ENCODE measurements at places on chromosomes 2 and 18.

- DNase-seq = no peak
These were observed 21.6 kb upstream of the GYPC start for GRCh38 chr2:126634273-126634861.

DNA sequence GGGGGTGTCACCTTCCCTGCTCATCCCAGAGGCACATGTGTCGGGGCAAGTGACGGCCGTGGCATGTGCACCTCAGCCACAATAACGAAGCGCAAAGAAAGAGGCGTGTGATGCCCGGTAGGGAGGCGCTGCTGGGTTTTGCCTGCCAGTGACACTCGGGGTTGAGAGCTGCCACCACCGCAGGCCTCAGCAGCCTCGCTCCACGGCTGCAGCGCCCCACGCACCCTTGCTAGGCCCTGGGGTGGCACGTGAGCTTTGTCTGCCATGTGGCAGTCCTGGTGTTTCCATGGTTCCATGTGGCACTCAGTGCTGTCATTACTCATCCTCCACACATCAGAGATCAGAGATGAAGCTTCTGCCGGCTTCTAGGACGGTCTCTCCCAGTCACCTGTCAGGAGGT is 136.0 kb upstream of the AGAP1 start:
- no peak for DNase-seq

DNA sequence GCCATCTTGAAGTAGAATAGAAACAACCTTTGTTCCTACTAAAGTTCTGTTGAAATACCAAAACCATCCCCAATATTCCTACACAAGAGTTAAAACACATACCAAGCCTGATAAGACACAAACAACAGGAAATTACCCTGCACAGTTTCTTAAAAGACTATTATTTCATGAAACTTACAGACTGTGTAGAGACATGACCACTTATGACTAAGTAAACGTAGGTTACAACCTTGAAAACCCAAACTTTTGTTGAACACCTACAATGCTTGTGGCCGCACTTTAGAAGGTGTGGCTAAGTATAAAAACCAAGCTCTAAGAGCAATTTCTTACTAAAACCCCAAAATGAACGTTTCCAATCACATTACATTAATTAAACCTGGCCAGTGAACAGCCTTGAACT is 2.0 kb downstream of the SMAD2 start:
- no peak for DNase-seq

- DNase-seq = no peak
These were observed 20.5 kb downstream of the FRZB start for GRCh38 chr2:182845794-182846417.

DNA sequence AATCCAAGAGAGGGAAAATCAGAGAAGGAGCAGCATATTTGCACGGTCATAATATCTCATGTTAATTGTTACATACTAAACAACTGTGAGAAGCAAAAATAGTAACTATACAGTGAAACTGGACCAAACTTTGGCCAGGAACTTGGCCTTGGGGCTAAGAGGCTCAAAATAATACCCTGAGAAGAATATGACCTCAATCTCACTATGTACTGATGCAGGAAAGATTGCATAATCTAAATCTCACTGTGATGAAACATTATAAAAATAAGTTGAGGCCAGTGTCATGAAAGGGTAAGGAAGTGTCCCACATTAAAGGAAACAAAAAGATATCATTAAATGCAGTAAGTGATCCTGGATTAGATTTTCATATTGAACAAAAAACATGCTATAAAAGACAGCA is 36.5 kb downstream of the ZRANB3 start:
- DNase-seq = no peak

- DNase-seq = no peak
These were observed 1285.9 kb upstream of the CELF4 start for GRCh38 chr18:38851526-38851925.

- DNase-seq = peak; percentile 36
These were observed 74.3 kb downstream of the TFCP2L1 start for GRCh38 chr2:121210691-121211090.

DNA sequence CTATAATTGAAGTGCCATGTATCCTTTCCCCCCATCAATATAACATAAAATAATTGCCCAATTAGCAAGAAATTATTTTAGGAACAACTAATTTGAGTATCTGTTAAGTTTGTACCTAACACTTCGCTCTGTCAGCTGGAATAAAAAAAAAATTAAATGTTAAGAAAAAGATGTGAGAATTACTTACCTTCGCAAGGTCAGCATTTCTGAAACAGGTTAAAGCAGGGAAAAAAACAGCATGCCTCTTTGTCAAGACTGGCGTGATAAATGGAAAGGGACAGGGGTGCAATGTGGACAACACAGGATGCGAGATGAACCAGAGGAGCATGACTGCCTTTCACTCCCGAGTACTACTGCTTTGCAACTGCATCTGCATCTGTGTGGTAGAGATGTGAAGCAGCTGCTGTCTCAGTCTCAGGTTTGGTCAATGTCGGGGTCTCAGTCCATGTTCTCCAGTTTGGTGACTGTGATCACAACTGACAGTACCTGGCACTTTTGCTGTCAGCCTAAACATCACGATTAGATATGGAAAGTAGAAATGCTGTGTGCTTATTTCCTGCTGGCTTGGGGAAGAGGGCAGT is 565.4 kb upstream of the LRRTM1 start:
- no peak for DNase-seq

- DNase-seq = no peak
These were observed 46.1 kb downstream of the BCL11A start for GRCh38 chr2:60507211-60507965.

DNA sequence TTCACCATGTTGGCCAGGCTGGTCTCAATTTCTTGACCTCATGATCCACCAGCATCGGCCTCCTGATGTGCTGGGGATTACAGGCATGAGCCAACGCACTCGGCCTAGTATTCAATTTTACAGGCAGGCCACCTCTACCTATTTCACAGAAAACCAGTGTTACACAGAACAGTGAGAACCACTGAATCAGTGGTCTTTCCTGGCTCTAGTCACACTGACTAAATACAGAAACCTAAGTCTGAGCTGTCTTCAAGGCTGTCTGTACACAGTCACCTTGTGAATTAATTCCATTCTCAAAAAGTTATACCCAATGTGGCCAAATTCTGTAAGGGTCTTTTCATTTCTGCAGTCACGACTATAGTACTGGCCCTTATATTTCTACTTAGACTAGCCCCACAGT is 3.5 kb downstream of the RNF149 start:
- DNase-seq = no peak

GRCh38 chr2:182359990-182360662 is 66.7 kb downstream of the PDE1A start:
- DNase-seq = no peak

GRCh38 chr18:38606841-38607240 is 1041.2 kb upstream of the CELF4 start:
- no peak for DNase-seq

DNA sequence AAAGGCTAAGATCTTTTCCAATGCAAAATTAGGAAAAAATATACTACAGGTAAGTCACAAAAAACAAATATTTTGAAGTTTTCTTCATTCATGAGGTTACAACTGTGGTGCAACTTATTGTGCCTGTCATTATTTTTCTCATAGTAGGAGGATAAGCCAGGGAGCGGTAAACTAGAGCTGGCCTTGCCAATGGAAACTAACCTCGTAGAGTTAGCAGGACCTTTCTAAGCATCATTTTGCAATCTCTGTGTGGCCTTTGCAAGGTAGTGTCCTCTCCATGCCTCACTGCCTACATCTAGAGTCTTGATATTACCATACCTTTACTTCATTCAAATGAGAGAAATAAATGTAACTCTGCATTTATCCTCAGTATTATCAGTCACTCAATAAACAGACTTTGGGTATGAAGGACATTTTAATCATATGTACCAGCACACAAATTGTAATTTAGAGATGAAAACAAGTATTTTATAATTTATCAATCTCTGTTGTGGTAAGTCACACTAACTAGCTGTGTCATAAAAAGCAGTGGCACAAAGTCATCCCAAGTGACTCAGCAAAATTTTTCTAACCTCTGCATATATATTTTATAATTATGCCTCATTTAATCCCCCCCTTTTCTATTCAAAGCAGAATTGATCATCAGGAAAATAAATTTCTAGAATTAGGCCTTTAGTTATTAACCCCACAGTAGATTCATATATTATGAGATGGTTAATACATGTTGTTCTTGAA is 47.0 kb downstream of the LANCL1 start:
- DNase-seq = no peak

DNA sequence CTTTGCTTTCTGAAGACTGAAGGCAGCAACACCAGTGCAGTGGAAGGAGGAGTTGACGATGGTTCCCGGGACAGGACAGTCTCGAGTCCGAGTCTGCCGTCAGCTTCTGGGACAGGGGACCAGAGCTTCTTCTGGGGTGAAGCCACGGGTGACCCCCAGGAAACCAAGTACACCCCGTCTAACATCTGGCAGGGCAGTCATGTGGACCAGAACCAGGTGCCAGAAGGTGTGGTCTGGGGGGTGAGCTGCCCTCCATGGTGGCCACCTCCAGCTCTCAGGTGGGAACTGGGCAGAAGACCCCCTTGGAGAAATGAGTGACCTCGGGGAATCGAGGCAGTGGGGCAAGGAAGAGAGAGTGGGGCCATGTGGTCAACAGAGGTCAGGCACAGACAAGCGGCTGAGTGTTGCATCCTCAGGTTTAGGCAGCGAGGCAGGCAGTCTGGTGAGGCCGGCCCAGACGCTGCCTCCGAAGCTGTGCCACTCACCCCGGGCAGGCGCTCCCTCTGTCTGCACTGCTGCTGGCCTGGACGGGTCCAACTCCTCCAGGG is 204.3 kb downstream of the HDAC4 start:
- no peak for DNase-seq

DNA sequence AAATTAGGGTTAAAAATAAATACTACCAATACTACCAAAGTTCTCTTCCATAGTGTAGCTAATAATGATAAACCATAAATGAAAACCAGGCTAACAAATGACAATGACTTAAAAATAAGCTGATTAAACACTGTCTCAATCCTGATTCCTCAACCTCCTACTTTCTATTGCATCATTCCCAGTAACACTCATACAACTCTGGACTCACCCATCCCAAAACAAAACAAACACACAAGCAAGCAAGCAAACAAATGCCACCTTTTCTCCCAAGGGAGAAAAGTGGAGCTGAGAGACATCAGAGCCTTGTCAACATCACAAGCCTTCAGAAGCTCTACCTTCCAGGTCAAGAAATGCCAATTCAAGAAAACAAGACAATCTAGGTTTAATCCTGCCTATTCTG is 620.7 kb downstream of the NYAP2 start:
- no peak for DNase-seq

- peak; percentile 27 for DNase-seq
These were observed 159.4 kb downstream of the PIK3C3 start for GRCh38 chr18:42114310-42114943.

- no peak for DNase-seq
These were observed 47.4 kb downstream of the PSMG2 start for GRCh38 chr18:12750076-12750714.

DNA sequence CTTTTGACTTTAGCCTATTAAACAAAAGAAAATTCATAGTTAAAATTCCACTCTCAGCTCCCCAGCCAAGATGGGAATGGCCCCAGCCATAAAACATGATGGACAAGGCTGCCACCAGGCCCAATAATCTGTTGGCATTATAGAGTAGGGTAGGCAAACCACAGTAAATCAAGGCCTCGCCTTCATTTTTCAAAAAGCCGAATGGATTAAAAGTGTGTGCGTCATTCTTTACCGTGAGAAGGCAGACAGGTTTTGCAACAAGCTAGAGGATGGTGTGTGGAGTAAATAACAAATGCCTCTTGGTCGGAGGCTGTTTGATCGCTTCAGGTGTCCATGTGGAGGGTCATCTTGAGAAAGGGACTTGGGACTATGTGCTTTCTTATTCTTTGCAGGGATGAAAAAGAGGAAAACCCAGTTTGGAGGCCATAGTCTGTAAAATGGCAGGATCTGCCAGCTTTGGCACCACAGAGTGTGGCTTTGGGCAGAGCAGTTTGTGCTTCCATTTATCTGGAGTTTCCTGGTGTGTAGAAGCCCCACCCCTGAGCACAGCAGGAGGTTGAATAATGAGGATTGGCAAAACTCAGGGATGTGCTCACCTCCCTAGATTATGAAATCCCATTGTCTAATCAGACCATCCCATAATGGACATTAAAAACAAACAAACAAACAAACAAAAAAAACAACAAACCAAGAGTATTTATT is 57.1 kb upstream of the ITGB6 start:
- no peak for DNase-seq

- no peak for DNase-seq
These were observed 86.3 kb downstream of the ALPK2 start for GRCh38 chr18:58542426-58543159.

DNA sequence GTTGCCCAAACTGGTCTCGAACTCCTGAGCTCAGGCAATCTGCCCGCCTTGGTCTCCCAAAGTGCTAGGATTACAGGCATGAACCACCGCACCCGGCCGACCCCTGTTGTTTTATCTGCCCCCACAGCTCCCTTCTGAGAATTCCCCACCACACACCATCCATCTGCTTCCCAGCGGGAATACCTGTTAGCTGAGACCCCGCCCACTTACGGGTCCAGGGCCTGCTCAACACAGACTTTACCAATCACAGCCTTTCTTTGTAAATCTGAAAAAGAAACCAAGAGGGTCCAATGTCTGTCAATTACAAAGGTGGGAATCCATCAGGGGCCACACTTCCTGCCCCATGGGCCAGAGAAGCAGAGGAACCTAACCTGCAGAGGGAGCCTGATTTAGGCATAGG is 14.2 kb upstream of the CABLES1 start:
- no peak for DNase-seq

- DNase-seq = no peak
These were observed 51.0 kb upstream of the B3GNT2 start for GRCh38 chr2:62144689-62145477.

- no peak for DNase-seq
These were observed 108.7 kb downstream of the MAP3K20 start for GRCh38 chr2:173184031-173185004.

DNA sequence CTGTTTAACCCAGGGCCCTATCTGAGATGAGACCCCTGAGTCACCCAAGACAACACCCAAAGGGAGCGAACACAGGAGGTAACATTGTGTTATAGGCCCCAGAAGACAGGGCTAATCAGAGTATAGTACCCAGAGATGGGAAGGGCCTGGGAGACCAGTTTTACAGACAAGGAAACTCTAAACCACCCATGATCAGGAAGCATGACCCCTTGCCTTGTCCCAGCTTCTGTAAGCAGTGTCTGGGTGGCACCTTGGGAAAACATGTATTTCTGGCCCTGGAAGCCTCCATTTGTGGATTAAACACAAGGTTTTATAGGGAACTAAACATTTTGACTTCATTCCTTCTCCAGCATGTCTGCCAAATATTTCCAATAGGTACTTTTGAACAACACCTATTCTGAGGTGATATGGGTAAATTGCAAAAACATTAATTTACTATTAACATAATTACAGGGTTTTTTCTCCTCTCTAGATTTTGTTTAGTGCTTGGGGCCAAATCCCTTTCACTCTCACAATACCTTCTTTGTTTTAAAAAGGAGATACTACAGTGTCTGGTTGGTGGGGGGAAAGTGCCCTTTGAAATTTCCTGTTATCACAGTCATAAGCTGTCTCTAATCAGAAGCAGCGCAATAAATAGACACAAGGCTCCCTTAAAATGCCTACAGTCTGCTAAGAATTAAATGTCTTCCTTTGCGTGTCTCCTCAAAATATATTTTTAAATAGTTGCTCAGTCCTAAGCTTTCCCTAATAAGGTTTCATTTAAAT is 341.1 kb downstream of the BCL11A start:
- DNase-seq = peak; percentile 20

GRCh38 chr18:7021994-7022840 is 95.4 kb downstream of the LAMA1 start:
- peak; percentile 63 for DNase-seq

- no peak for DNase-seq
These were observed 701.5 kb downstream of the NUP35 start for GRCh38 chr2:183825710-183826109.

- DNase-seq = peak; percentile 89
These were observed 129.6 kb upstream of the SLC1A4 start for GRCh38 chr2:64859312-64860212.

- DNase-seq = no peak
These were observed 281.4 kb downstream of the PAX3 start for GRCh38 chr2:222017252-222017850.

Measured in HuH-7 (cell line).